ENCODE measurements at places on chromosomes 1 and 21.

DNA sequence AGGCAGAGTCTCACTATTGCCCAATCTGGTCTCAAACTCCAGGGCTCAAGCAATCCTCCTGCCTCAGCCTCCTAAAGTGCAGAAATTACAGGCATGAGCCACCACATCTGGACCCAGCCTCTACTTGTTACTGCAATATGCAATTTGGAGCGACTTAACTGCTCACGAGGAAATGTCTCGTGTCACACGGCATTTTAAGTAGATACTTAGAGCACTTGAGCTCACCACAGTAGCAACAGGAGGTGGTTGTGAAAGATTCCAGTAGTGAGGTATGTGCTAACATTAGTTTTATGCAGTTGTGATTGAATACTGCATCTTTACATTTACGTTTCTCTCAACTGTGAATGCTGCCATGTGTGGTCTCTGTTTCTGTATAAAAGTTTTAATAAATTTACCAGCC, 5.8 kb upstream of the NDUFV3 start:
- no peak for DNase-seq

DNA sequence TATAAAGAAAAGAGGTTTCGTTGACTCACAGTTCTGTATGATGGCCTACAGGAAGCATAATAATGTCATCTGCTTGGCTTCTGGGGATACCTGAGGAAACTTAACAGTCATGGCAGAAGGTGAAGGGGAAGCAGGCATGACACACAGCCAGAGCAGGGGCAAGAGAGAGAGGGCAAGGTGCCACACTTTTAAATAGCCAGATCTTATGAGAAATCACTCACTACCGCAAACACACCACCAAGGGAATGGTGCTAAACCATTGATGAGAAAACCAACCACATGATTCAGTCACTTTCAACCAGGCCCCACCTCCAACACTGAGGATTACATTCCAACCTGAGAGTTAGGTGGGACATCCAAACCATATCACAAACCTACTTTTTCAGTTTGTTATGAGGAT, 245.9 kb upstream of the SGIP1 start:
- DNase-seq, result no peak

- no peak for DNase-seq
Observed at GRCh38 chr21:29671728-29672127, 268.1 kb downstream of the GRIK1 start.

DNA sequence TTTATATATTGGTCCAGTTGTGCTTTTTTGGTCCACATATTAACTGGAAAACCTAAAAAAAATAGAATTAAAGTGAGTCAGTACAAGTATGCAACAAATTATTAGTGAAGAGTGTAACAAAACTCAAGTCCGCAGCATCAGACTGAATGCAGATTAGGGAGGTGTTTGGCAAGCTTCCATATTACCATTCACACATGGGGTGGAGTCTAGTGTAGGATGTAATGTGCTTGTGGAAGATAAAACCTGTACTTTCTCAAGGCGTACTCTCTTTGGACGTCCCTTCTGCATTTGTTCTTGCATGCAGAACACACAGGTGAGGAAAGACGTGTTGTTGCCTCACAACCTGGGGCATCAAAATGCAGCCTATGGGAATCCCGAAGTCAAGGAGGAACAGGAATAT, 668.7 kb downstream of the MRPL39 start:
- DNase-seq, result no peak

DNA sequence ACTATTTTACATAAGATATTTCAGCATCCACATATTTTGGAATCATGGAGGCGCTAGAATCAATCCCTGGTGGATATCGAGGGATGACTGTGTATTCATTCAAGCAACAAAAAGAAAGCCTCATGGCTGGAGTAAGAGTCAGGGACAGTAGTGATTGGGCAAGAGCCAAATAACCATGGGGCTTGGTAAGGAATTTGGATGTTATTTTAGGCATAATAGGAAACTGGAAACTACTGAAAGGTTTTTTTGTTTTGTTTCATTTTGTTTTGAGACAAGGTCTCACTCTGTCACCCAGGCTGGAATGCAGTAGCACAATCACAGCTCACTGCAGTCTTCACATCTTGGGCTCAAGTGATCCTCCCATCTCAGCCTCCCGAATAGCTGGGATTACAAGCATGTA, 33.8 kb upstream of the EYA3 start:
- no peak for DNase-seq

- no peak for DNase-seq
Observed at GRCh38 chr1:92619466-92620189, 132.9 kb upstream of the GFI1 start.

- no peak for DNase-seq
Observed at GRCh38 chr1:67605209-67605780, 79.7 kb upstream of the GADD45A start.

GRCh38 chr1:33876970-33877650, 13.2 kb downstream of the HMGB4 start:
- no peak for DNase-seq

DNA sequence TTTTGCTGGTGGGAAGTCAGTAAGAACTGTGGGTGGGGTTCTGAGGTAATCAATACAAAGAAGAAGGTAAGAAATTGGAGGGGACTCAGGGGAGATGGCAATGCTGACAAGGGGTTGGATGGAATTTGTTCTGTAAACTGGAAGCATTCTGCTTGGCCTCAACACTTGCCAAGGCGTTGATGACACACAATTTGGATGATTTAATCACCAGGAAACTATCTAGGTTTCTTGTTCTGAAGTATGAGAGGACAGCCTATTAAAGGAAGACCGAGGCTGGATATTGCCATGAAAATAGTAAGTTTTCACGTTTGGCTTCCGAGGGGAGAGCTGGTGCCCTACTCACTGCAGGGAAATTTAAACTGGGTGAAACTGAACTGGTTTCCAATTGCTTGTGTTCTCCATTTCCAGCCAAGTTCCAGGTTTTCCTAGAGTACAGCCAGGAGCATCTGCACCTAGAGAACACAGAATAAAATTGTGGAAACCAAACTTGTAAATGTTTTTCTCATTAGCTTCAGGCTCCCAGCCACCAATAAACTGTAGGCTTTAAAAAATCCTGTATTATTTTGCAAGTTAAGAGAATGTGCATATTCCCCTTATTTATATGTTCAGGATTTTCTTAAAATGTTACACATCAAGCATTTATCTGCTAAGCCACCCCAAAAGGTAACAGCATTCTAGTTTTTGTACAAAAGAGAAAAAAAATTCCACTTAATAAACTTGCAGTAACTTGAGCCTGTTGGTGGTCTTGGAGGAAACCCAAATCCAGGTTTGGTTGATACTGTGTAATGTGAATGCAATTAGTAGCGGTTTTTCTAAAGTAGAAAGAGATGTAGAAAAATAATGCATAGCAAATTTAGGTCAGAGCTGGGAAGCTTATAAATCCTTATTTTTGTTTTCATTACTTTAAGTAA, 53.8 kb downstream of the ROR1 start:
- DNase-seq, result peak; percentile 53

GRCh38 chr1:7250597-7251453, 465.6 kb downstream of the CAMTA1 start:
- no peak for DNase-seq

DNA sequence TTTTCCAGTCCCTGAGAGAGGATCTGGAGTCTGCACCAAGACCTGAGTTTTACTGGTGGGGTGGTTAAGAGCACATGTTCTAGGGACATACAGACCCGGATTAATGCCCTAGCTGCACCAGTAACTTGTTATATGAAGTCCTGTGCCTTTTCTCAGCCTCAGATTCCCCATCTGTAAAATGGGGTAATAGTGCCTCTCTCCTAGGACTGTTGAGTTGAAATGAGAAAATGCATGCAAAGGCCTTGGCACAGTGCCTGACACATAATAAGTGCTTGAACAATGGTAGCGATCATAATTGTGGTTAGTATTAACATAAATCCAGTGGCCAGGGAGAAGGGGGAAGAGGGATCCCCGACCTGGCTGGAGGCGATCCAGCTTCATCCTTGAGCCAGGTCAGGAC, 12.3 kb downstream of the AHDC1 start:
- no peak for DNase-seq

GRCh38 chr1:153560771-153561465, 4.7 kb downstream of the S100A2 start:
- DNase-seq, result no peak

DNA sequence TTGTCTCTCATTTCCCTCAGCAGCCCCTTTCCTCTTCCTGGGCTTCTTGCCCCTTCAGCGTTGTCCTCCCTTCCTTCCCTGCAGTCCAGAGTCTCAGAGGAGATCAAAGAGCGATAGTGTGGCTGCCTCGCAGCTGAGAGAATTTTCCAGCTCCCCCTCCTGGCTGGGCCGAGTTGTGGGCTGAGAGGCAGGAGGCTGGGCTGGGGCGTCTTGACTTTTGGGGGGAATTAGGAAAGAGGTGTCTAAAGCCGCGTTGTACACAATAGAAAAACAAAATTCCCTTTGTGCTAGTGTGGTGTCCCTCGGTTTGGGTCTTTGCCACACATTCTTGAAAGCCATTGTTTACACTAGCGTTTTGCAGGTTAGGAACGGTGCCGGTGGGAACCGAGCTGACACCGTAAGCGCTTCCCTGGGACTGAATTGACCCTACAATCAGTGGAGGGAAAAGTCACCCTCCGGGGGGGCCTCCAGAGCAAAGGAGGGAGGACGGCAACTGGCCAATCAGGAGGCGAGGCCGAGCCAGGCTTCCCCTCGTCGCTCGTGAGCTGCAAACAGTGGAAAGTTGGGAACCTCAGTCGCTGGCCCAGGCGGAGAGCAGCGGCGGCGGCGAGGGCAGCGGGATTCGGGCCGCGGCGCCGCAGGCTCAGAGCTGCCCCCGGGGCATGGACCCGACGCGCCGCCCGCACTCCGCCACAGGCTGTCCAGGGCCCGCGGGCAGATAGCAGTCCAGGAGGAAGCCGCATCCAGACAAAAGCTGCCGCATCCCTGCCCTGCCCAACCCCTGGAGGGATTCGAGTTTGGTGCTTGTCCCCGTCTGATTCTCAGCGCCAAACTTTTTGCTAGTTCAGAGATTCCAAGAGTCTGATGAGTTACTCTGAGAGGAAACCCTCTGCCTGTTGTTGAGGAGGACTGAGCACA, at the start of gene HMCN1:
HMCN1 (plus strand) TSS at position 574 of the 918 bp plus-strand sequence. CDS start 389 bp downstream, outside the sequence.
- peak; percentile 85 for DNase-seq

DNA sequence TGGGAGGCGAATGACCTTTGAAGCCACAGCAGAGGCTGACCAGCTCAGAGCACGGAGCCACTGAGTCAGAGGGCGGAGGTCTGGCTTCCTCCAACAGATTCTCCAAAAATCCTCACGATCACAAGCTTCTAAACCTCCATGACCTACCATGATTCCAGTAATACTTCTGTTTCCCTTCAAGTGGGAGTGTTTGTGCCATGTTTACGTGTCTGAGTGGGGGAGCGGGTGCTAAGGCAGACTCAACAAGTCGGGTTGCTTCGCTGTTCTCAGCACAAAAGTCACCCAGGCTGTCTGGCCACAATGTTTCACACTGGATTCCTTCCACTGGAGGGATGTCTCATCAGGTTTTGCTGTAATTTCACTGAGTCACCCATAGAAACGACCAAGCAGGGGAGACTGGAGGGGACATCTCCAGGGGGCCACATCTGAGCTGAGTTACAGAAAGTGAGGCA, 86.2 kb downstream of the SLC66A1 start:
- DNase-seq, result no peak

DNA sequence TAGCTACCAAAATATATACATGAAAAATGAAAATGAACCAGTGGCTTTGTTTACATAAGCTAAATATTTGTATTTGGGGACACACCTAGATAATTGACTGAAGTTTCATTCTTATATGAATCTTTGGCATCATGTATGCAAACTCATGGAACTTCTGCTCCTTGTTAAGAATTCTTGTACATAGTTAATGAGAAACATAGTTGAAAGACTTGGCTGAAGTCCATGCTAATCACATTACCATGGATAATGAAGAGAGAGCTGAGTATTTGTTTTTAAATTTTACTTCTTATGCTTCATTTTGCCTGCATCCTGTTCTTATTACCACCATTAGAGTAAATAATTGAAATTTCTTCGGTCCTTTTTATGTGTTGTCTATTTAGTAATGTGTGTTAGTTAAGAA, 108.8 kb downstream of the LRRC53 start:
- DNase-seq, result no peak

GRCh38 chr1:169849346-169850022, 44.2 kb downstream of the SCYL3 start:
- no peak for DNase-seq

GRCh38 chr21:33390479-33390878, 12.7 kb upstream of the IFNGR2 start:
- no peak for DNase-seq

GRCh38 chr21:38310646-38311485, 54.1 kb downstream of the KCNJ15 start:
- no peak for DNase-seq

DNA sequence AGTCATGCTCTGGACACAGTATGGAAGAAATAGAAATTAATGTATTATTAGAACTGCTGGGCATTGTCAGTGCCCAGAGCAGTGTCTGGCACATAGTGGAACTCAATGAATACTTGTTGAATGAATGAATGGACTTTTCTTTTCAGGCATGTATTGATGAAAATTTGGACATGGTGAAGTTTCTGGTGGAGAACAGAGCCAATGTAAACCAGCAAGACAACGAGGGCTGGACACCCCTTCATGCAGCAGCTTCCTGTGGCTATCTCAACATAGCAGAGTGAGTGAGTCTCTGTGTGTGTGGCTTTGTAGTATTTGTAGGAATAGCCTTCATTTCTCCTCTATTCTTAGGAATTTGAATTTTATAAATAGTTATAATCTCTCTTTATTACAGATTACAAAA, 68.1 kb downstream of the PPP1R12B start:
- DNase-seq, result no peak

- no peak for DNase-seq
Observed at GRCh38 chr1:208043691-208044181, 132.8 kb upstream of the CD34 start.

- DNase-seq, result no peak
Observed at GRCh38 chr1:67213164-67213563, 46.9 kb downstream of the IL23R start.
